ENCODE measurements at places on chromosomes 11 and 22. TPM values are rescaled to one million over a fixed set of nuclear protein-coding genes. Genes with fewer than 3 reads are reported as not detected.

Gene GDPD4
- not detected for polyA plus RNA-seq

Gene RHBDD3
- polyA plus RNA-seq: 14.1 TPM

Gene SNX32
- 0.15 TPM for polyA plus RNA-seq

Gene OR10A2
- not detected for polyA plus RNA-seq

Gene SLC35E4
- polyA plus RNA-seq: 4.2 TPM

Gene LINC01488
- polyA plus RNA-seq: not detected

Gene TUB
- polyA plus RNA-seq: 0.87 TPM

GRCh38 chr11:59426361-59427067, at the start of gene OR5A2:
Gene OR5A2 (minus strand): TSS chr11:59426413. CDS start chr11:59422953, 3,460 bp downstream.
- no peak for DNase-seq

DNA sequence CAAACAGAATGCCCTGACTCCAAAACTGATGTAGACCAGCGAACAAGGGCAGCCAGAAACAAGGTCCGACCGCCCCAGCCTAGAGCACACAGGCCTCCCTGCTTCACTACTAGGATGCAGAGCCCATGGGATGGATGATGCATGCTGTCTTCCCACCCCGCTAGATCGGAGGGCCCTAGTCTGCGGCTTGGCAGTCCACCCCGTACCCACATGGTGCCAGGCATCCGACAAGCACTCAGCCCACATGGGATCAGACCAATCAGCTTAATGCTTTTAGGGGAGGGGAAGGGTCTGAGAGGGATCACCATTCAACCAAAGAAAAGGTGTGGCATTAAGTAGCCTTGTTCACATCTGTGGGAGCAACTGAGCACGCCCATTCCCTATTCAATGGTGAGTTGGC, 30.6 kb downstream of the PISD start:
- DNase-seq: no peak

- no peak for DNase-seq
Observed at GRCh38 chr11:17156283-17156682, 51.5 kb downstream of the PIK3C2A start.

DNA sequence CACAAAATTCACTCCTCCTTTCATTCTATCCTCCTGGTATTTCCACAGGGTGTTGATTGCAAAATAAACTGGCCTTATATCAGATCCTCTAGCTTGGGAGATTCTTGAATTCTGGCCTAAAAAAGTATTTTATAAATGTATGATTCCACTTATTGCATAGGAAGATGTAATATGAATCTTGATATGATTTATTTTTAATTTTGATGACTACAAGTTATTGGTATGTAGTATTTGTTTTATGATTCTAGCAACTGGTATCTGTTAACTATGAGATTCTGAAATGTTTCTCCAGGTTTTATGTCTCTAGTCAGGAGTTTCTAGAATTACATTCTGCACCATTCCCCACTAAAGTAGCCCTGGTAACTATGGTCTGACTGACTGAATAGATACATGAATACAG, 373.9 kb upstream of the C11orf87 start:
- no peak for DNase-seq

- DNase-seq: no peak
Observed at GRCh38 chr11:86518211-86518610, 143.5 kb downstream of the CCDC81 start.

DNA sequence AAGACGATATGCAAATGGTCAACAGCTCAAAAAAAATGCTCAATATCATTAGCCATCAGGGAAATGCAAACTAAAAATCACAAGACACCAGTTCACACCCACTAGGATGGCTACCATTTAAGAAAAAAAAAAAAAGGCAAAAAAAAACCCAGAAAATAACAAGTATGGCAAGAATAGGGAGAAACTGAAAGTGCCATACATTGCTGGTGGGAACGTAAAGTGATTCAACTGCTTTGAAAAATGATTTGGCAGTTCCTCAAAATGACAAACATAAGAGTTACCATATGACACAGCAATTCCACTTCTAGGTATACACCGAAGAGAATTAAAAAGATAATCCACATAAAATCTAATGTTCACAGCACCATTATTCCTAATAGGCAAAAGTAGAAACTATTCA, 47.5 kb downstream of the PICALM start:
- no peak for DNase-seq

DNA sequence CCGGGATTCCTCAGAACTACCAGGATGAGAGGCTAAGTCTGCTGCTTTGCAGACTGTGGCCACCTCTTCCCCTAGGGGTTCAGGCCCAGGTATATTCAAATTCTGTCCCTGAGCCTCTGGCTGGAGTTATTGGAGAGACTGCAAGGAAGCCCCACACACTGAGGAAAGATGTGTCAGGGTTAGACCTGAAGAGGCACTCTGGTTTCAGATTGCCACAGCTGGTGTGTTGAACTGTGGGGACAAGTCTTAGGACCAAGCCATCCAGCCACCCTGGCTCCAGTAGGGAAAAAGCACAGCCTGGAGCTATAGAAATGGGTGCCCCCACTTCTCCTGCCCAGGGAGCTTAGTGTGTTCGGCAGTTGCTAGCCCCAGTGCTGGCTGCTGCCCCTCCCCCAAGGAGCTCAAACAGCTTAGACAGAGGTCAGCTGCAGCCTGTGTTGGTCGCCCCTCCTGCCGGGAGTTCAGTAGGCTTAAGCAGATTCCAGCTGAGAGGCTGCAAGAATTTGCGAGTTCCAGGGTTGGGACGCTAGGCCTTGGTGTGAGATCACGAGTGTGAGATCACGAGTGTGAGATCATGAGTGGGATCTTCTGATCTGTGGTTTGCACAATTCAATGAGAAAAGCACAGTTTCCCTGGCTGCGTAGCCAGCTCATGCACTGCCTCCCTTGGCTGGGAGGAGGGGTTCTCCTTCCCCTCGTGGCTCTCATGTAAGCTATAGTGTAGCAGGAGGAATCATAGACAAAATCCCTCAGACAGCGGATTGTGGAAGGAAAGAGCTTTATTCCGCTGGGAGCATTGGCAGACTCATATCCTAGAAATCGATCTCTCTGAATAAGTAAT, 552.1 kb upstream of the CHORDC1 start:
- DNase-seq: no peak

DNA sequence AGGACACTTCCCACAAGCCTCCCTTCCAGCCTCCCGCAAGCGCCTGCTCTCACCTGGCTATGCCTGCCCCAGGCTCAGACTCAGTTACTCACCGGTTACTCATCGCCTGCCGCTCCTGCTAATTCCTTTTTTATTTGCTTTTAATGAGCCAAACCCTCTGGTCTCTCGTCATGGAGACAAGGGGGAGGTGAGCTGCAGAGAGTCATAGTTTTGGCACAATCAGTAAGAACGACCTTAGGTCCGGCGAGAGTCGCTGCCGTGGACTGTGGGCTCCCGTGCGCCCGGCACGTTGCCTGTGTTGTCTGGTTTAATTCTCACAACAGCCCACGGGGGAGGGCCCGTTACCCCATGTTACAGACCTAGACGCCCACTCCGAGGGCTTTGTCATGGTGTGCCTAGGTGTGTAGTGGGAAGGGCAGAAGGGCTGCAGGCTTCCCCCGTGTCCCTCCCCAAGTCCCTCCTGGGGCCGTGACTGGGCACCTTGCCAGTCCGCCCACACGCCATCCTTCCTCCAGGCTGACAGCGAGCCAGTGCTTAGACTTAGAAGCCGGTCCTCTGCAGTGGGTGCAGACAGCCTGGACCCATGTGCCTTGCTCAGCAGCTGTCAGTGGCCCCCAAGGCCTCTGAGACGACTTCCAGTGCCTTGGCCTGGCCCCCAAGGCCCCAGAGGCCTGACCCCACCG, 42.2 kb downstream of the WNT7B start:
- DNase-seq: peak; percentile 98

- DNase-seq: no peak
Observed at GRCh38 chr11:78995171-78995570, 420.5 kb upstream of the NARS2 start.

- no peak for DNase-seq
Observed at GRCh38 chr11:134101282-134101681, 32.4 kb downstream of the JAM3 start.

DNA sequence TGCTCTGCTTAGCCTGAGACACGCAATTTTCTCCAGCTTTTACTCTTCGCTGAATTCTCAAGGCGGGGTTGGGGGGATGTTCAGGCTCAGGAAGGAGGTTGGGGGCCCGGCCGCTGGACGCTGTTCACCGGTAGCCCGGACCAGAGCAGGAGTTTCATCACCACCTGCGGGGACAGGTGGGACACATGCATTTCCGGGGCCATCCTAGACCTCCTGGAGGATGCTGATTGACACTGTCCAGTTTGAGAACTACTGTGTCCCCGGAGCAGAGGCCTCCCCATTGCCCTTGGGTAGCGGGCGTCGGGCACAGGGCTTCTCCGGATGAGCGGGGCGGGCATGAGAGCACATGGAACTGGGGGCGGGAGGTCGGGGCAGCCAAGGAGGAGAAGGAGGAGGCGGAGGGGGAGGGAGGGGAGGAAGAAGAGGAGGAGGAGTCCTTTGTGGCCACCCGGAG, 144.0 kb upstream of the GRK3 start:
- no peak for DNase-seq

- DNase-seq: no peak
Observed at GRCh38 chr11:91261513-91261912, 963.1 kb upstream of the FAT3 start.

- DNase-seq: no peak
Observed at GRCh38 chr22:36411589-36412258, 24.0 kb upstream of the MYH9 start.

DNA sequence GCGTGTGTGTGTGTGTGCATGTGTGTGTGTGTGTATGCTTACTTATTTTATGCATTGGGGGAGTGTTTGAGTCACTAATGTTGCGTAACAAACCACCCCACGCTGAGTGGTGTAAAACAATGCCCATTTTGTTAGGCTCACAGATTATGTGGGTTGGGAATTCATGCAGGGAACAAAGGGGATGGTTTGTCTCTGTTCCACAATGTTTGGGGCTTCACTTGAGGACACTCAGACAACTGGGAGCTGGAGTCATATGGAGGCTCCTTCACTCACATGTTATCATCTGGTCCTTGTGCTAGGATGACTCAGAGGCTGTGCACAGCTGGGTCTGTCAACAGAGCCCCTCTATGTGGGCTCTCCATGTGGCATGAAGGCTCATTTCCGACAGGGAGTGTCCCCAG, 51.3 kb upstream of the LARGE1 start:
- peak; percentile 89 for DNase-seq

DNA sequence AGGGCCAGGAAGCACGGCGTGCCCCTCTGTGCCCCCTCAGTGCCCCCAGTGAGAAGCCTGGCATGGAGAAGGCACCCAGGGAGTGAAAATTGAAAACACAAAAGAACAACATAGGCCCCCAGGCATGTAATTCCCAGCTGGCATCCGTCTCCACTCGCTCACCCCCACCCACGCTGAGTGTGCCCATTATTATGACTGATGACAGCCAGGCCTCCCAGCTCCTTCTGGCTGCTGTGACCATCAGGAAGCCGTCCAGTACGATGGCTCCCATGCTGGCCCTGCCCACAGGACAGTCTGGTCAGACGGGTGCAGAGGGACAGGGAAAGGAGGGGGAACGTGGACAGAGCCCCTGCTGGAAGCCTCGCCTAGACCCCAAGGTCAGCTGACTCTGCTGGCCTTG, 30.1 kb downstream of the ELFN2 start:
- DNase-seq: no peak
